ENCODE measurements at places on chromosomes 3 and 15.

DNA sequence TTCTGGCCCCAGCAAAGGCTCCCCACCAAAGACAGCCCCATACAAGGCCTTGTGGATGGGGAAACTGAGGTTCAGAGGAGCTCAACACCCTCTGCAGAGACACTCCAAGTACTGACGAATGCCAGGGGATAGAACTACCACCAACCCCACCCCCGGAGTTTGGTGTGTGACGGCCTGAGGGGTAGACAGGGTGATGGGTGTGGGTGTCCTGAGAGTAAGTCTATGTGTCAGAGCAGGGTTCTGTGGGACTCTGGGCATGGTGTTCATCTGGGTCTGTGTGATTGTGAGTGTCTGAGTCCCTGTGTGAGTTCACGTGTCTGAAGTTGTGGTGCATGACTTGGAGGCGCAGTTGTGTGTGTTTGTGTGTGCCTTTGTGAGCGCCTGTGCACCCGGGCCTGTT is 7.4 kb downstream of the PTH1R start:
- no peak for DNase-seq

GRCh38 chr3:189914799-189915198 is 205.9 kb downstream of the P3H2 start:
- DNase-seq, result no peak

DNA sequence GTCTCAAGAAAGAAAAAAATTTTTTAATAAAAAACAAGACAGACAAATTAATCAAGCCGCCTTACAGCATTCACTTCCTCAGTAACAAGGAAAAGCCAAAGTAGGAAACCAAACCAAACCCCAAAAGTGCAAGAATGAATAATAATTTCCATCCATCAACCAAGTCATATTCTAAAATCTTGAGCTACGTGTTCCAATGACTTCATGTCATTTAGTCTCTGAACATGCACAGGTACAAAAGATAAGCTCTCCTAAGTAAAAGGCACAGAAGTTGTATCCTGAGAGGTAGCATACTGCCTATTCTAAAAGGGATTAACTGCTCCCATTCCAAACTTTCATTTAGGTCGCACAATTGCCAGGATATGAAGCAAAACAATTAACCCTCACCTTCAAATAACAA is 29.7 kb downstream of the SLC4A7 start:
- DNase-seq, result no peak

DNA sequence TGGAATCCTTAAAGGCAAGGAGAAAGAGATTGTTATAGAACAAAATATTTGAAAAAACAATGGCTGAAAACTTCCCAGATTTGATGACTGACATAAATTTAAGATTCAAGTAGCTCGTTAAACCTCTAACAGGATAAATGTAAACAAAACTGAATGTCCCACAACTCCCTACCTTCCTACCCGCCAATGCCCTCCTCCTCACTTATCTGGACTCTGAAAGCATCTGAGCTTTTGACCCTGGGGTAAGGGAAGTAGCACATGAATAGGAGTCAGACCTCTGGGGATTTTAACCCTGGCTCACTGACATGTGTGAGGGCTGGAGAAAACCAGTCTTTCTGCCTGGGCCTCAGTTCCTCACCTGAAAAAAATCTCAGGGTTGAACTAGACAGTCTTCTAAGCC is 26.9 kb downstream of the CYP19A1 start:
- DNase-seq, result no peak

DNA sequence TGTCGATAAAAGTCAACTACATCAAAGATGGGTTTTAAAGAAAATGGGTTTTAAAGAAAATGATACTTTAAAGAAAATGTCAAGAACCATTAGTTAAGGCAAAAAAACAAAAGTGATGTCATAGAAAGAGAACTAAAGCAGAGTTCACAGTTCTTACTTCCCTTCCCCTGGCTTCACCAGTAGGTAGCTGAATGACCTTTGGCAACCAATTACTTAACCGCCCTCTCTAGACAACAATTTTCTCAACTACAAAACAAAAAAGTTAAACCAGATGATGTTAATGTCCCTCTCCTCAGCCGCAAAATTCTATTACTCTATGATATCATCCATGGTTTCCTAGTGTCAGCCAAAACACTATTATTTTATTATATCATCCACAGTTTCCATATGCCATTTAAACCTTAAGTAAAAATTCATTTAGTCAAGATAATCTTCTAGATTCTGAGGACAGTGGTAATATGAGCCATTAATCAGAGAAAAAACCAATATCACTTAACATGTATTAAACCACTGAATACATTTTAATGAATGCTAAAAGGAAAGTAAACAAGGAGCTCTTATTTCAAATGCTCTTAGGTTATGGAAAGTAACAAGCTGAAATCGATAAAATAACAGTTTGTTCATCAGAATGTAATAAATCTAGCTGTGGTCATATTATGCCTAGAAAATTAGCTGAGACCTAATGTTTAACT is 13.1 kb downstream of the RYK start:
- no peak for DNase-seq

GRCh38 chr3:177419904-177420601 is 222.8 kb upstream of the TBL1XR1 start:
- no peak for DNase-seq

DNA sequence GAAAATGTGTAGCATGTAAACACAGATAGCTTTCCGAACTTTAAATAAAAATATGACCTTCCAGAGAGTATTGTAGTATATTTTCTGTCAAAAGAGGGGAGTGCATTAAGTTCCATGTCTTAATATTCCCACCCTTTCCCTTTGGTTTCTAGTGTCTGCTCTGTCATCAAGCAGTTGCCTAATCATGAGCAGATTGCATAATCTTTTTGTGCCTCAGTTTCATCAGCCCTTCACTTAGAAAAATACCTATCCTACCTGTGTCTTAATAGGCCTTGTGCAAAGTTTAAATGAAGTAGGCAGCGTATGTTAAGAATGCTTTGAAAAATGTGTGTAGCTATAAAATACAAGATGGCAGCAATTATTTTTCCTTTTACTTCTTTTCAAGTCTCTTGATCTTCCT is 52.8 kb downstream of the CALML4 start:
- no peak for DNase-seq

All from globus pallidus (tissue), 1 donor.